ENCODE measurements at places on chromosomes 1 and 21.

DNA sequence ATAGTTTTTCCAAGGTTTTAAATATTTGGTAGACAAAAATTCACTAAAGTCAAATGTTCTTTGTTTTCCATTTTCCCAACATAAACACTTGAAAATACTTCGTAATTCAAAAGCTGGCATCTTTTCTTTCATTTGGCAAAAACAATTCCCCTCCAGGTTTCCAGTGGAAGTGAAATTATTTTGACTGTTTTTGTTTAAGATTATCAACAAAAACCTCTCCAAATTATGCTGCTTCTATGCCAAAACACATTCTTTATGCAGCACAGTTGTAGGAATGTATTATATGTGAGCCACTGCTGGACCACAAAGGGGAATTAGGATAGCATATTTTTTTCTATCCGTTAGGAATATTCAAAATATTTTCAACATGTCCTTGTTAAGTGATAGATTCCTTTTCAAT lies 44.1 kb downstream of the SLC5A9 start:
- no peaks in the 10 kb centered on the region for H3K36me3 ChIP-seq
- no peaks in the 10 kb centered on the region for H3K27me3 ChIP-seq
- H3K4me3 ChIP-seq, result no peak overlapping the region
- H3K4me1 ChIP-seq, result no peaks in the 10 kb centered on the region
- DNase-seq, result no peak

GRCh38 chr21:43775795-43776430 lies at the start of gene CSTB:
TSS of gene CSTB (minus strand) at chr21:43776308. CDS start at chr21:43776269, 39 bp downstream.
- peaks cover 23% of the 10 kb centered on the region for H3K36me3 ChIP-seq
- H3K27ac ChIP-seq, result peak within 1 kb of the TSS; percentile 87

GRCh38 chr21:44425307-44425894 lies 29.9 kb upstream of the LRRC3 start:
- H3K27me3 ChIP-seq, result peaks cover 4% of the 10 kb centered on the region
- H3K4me3 ChIP-seq, result no peak overlapping the region
- no peaks in the 10 kb centered on the region for H3K36me3 ChIP-seq

DNA sequence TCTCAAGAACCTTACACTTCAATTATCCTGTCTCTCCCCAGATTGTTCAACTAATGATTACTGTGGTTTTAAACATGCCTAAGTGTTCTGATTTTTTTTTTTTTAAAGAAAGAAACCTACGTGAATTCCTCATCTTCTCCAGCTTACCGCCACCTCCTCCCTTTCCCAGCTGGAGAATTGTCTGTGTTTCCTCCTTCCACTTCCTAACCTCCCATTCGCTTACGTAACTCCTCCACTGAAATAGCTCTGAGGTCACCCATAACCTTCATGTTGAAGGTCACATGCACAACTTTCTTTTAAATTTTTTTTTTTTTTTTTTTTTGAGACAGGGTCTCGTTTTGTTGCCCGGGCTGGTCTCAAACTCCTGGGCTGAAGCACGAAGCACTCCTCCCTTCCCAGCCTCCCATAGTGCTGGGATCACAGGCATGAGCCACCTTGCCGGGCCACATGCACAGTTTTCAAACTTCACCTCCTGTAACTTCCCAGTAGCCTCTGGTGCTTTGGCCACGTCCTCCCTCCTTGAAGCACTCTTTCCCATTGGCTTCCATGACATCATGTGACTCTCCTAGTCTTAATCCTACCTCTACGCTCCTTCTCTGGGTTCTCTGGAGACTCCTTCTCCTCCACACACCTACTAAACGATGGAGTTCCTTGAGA lies 9.8 kb upstream of the CAPZB start:
- H3K27me3 ChIP-seq, result no peaks in the 10 kb centered on the region
- H3K4me1 ChIP-seq, result no peaks in the 10 kb centered on the region
- no peak overlapping the region for H3K4me3 ChIP-seq
- peak overlapping the region; percentile 75 for H3K27ac ChIP-seq
- peak; percentile 62 for DNase-seq

DNA sequence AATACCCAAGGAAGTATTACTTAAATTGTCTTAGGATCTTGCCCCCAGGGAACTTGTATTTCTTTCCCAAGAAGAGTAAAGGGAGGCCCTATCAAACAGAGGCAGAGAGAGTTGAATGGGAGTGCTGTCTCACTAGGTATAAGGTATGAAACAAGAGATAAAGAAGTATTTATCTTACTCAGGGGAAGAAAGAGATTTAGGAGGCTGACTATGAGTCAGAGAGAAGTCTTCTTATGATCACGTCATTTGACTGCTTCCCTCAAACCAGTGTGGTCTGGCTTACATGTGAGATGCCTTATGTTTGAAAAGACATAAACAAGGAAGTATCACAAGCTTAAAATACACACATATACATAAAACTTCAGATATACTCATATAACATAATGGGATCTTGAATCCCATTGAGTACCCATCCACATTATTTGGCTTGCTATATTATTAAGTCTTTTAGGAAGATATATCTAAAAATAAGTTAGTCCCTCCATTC lies 29.6 kb downstream of the DUSP10 start:
- no peak overlapping the region for H3K27ac ChIP-seq
- DNase-seq, result no peak

DNA sequence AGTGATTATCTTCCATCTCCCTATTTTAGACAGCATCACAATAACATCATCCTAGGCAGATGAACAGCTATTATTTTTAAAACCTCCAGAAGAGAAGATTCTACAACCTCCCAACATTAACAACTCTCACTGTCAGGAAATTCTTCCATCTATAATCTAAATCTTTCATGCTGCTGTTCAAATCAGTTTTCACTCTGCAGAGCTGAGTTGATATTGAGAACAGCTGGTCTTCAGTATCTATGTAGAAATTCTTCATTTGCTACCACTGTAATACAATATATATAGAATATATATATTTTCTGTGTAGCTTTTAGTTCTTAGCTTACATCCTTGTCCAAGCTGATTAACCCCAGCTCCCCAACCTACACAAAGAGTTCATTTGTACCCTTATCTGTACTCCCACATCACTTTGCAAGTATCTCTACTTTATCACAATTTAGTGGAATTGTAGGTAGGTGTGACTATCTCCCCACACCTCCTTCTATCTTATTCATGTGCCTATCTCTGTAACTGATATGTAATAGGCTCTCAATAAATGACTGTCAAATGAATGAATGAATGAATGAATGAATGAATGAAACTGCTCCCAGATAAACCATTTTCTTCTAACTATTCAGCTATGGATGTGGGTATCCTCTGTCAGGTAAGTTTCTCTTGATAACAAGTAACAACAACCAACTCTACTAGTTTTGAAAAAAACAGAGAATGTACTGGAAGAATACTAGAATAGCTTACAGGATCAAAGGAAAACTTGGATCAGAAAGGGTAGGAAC lies 37.4 kb upstream of the PKN2 start:
- H3K27me3 ChIP-seq, result no peaks in the 10 kb centered on the region
- no peak for DNase-seq
- H3K4me1 ChIP-seq, result no peaks in the 10 kb centered on the region
- no peak overlapping the region for H3K4me3 ChIP-seq
- no peak overlapping the region for H3K27ac ChIP-seq
- H3K36me3 ChIP-seq, result no peaks in the 10 kb centered on the region

DNA sequence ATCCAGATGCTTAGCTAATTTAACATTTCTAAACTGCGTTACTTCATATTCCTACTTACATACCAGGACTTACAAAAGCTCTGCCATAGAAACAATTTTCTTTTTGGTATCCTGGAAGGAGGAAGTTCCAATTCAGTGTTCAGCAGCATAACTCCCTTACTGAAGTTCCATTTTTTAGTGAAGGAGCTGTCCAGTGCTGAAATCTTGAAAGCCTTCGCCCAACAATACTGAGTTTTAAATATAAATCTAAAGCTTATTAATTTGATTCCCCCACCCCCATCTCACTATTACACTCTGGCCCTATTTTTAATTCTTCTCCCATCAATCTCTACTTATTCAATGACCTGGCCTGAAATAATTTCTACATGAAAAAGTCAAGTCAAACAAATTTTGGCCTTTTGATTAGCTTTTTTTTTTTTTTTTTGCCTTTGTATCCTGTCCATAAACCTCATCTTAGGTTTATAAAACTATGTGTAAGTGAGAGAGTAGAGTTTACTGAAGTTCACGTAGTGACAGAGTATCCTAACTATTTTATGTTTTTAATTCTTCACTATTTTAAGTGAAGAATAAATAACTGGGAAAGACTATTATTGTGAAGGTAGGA lies 323.0 kb upstream of the PLD5 start:
- no peak for DNase-seq
- no peaks in the 10 kb centered on the region for H3K4me1 ChIP-seq
- H3K27ac ChIP-seq, result no peak overlapping the region
- no peaks in the 10 kb centered on the region for H3K27me3 ChIP-seq

DNA sequence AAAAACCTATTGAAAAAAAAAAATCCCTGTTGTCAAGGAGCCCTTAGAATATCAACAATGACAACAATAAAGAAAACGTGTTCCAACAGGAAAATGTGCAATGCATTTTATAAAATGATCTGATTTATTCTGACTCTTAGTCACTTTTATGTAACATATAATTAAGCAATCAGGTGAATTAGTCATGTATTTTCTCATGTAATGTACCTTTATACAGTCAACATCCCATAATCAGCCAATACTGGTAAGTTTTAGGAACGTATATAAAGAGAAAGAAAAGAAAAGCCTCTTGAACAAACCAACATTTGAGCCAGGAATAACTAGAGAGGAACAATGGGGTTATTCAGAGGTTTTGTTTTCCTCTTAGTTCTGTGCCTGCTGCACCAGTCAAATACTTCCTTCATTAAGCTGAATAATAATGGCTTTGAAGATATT lies at the start of gene CLCA4:
CLCA4 (plus strand) TSS at position 292 of the 435 bp plus-strand sequence; CDS start at position 334, 42 bp downstream.
- no peaks in the 10 kb centered on the region for H3K36me3 ChIP-seq
- no peak for DNase-seq
- no peaks in the 10 kb centered on the region for H3K4me1 ChIP-seq
- no peak within 1 kb of the TSS for H3K4me3 ChIP-seq
- H3K27ac ChIP-seq, result no peak within 1 kb of the TSS
- H3K27me3 ChIP-seq, result no peaks in the 10 kb centered on the region

- H3K27me3 ChIP-seq, result no peaks in the 10 kb centered on the region
- no peak for DNase-seq
- H3K36me3 ChIP-seq, result peaks cover 6% of the 10 kb centered on the region
- peak overlapping the region; percentile 60 for H3K4me3 ChIP-seq
These were observed 716 bp downstream of the CTBS start for GRCh38 chr1:84573481-84573966.

GRCh38 chr1:42379794-42380585 lies 602 bp upstream of the RIMKLA start:
- H3K4me1 ChIP-seq, result peaks cover 10% of the 10 kb centered on the region
- no peak overlapping the region for H3K27ac ChIP-seq
- DNase-seq, result no peak
- no peaks in the 10 kb centered on the region for H3K27me3 ChIP-seq
- peak overlapping the region; percentile 62 for H3K4me3 ChIP-seq

DNA sequence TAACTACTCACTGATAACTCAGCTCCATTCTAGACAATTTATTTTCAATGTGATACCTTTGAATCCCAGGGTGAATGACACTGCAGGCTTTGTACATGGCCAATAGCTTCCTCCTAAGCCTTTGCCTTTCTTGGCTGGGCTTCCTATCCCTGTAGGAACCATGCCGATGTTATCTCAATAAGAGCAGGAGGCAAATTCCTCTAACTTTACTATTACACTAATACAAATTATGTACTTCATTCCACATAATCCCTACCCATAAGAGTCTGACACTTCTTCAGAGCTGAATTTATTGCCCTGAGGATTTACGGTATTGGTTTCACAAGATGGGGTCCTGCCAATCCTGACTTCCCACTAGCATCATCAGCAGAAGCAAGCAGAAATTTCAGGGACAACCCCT lies 14.0 kb downstream of the TGFBR3 start:
- H3K27ac ChIP-seq, result no peak overlapping the region
- H3K36me3 ChIP-seq, result no peaks in the 10 kb centered on the region
- no peak overlapping the region for H3K4me3 ChIP-seq

- H3K4me1 ChIP-seq, result peaks cover 24% of the 10 kb centered on the region
- peak overlapping the region; percentile 88 for H3K4me3 ChIP-seq
- peak overlapping the region; percentile 98 for H3K27ac ChIP-seq
- peak; percentile 94 for DNase-seq
These were observed 1.1 kb upstream of the ADAMTS1 start for GRCh38 chr21:26846036-26846931.

DNA sequence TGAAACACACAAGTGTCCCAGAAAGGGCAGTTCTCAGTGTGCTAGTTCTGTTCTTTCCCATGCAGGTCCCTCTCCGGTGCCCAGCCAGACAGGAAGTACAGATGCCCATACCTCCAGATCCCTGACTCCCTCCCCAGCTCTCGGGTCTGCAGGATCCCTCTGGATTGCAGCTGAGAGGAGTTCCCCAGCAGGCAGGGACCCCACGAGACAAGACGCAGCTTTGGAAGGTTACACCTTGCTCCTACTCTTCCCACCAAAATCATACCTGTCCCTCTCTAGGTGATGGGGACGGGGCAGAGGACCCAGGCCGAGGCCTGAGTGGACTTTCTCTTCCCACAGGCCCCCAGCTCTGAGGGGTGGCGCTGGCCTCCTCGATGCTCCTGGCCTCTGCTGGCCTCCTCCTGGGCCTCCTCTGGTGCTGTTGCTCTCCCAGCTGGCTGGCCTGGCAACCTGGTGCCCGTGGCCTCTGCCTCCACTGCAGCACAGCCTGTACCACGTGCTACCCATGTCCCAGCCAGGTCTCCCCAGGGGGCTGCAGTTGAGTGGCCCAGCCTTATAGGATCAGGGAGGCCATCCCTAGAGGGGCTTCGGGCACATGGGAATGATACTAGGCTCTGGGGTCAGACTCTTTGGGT lies 9.4 kb downstream of the LDLRAD2 start:
- no peak for DNase-seq
- H3K36me3 ChIP-seq, result peaks cover 33% of the 10 kb centered on the region
- H3K4me3 ChIP-seq, result no peak overlapping the region
- peaks cover 11% of the 10 kb centered on the region for H3K4me1 ChIP-seq
- H3K27ac ChIP-seq, result no peak overlapping the region
- H3K27me3 ChIP-seq, result no peaks in the 10 kb centered on the region

DNA sequence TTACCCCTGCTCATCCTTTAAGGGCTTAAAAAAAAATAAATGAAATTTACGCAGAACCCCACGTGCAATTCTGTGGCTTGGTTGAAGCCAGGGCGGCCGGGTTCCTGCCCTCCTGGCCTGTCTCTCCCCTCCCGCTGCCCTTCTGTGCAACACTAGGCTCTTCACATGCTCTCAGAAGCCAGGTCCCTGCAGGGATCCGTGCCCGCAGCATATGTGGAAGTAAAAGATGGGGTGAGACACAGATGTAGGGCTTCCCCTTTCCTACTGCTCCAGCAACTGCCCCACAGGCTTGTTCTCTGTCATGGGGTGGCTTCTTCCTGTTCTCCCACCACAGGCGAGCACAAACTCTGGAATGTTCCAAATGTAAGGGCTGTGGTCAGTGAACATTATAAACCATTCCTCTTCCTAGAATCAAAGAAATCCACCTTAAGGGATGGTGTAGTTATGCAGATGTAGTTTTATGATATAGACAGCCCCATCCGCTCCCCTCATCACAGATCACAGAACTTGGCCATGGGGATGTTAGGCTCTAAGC lies 535.4 kb downstream of the KIF26B start:
- H3K27me3 ChIP-seq, result no peaks in the 10 kb centered on the region
- no peaks in the 10 kb centered on the region for H3K4me1 ChIP-seq
- H3K4me3 ChIP-seq, result no peak overlapping the region
- H3K36me3 ChIP-seq, result no peaks in the 10 kb centered on the region
- H3K27ac ChIP-seq, result no peak overlapping the region

GRCh38 chr1:190679044-190679443 lies 201.4 kb upstream of the BRINP3 start:
- no peaks in the 10 kb centered on the region for H3K27me3 ChIP-seq
- no peak overlapping the region for H3K4me3 ChIP-seq
- H3K4me1 ChIP-seq, result no peaks in the 10 kb centered on the region

GRCh38 chr1:170410401-170411166 lies 121.4 kb upstream of the GORAB start:
- H3K27me3 ChIP-seq, result no peaks in the 10 kb centered on the region
- H3K27ac ChIP-seq, result peak overlapping the region; percentile 56
- H3K4me1 ChIP-seq, result peaks cover 12% of the 10 kb centered on the region

Measured in heart left ventricle (tissue), 16 donors.